Activated CD8-positive, alpha-beta memory T cell treated with anti-CD3 and anti-CD28 coated beads for 48 hours (primary cell): ENCODE measurements at places on chromosomes 12 and 14.

- DNase-seq, result no peak
Measured at GRCh38 chr14:76937181-76938091, 91.1 kb downstream of the IRF2BPL start.

DNA sequence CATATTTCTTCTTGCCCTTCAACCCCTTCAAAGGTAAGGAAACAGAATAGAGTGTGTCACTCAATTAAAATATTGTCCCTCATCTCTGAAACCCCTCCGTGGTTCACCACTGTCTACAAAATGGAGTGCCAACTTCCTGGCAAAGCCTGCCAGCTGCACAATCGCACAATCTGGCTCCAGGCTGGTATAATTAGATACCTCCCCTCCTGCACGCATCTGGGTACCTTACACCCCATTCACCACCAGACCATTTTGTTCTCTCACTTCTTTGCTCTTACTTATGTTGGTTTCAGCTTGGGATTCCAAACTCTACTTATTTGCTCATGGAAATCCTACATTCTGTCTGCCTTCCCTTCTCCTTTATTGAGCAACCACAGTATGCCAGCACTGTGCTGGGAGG, 314.9 kb downstream of the NUAK1 start:
- DNase-seq, result no peak

GRCh38 chr14:81402123-81402495, 2.0 kb upstream of the STON2 start:
- DNase-seq, result no peak

DNA sequence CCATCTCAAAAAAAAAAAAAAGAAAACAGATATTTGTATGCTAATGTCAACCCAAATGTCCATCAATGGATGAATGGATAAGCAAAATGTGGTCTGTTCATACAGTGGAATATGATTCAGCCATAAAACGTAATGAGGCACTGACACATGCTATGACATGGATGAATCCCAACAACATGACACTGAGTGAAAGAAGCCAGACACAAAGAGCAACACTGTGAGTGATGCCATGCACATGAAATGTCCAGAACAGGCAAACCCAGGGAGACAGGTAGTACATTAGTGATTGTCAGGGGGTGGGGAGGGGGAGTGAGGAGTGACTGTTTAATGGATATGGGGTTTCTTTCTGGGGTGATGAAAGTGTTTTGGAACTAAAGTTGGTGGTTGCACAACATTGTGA, 50.2 kb downstream of the ARL6IP4 start:
- DNase-seq, result no peak

- no peak for DNase-seq
Measured at GRCh38 chr14:79275292-79275655, 936.0 kb downstream of the DIO2 start.

GRCh38 chr14:39492267-39492666, 60.0 kb upstream of the FBXO33 start:
- DNase-seq, result no peak

DNA sequence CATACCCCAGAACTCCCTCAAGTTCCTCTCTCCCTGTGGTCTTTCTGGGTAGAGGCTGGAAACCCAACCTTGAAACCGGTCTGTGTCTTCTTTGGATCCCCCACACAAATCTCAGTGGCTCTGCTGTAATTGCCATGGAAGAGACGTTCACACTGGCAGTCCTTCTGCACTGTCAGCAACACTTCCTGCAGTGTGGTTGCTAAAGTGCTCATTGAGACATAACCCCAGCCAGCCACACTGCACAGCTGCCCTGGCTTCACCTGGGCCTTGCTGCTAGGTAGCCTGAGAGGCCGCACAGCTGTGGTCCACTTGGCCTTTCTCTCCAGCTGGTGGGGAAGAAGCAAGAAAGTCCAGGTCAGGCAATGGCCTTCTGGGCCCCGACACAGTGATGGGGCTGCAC, 2.4 kb downstream of the GZMH start:
- no peak for DNase-seq

GRCh38 chr12:52835271-52836041, 1.3 kb upstream of the KRT79 start:
- DNase-seq, result no peak

GRCh38 chr14:54000341-54000811, 43.8 kb upstream of the BMP4 start:
- DNase-seq, result no peak

DNA sequence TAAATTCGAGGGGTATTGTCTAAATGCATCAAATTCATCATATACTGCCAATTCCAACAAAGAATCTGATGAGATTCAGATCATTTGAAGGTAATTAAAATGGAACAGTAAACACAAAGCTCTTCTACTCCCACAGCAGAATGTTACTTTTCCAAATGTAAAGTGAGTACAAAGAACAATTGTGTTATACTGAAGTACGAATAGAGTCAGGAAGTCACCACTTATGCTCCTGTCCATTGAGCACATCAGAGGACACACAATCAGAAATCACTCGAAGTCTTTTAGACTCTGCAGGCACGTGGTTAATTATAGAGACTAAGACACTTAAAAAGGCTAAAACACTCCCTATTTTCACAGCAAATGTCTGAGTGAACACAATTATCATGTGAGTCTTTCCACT, 388.5 kb upstream of the MIS18BP1 start:
- no peak for DNase-seq

DNA sequence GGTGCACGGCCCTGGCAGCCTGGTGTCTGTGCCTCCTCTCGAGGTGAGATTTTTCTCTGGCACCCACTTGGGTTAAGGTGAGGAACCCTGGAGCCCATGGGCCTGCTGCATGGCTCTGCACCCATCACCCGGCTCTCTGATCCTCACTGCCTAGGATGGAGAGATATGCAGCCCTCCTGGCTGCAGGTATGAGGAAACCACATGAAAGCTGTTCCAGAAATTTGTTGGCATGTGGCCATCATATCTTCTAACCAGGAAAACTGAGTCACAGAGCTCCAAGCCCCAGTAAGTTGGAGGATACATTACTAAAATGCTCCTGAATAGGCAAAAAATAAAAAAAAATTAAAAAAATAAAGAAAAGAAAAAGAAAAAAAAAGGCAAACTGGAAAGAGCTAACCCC, 39.3 kb upstream of the DDX11 start:
- no peak for DNase-seq

DNA sequence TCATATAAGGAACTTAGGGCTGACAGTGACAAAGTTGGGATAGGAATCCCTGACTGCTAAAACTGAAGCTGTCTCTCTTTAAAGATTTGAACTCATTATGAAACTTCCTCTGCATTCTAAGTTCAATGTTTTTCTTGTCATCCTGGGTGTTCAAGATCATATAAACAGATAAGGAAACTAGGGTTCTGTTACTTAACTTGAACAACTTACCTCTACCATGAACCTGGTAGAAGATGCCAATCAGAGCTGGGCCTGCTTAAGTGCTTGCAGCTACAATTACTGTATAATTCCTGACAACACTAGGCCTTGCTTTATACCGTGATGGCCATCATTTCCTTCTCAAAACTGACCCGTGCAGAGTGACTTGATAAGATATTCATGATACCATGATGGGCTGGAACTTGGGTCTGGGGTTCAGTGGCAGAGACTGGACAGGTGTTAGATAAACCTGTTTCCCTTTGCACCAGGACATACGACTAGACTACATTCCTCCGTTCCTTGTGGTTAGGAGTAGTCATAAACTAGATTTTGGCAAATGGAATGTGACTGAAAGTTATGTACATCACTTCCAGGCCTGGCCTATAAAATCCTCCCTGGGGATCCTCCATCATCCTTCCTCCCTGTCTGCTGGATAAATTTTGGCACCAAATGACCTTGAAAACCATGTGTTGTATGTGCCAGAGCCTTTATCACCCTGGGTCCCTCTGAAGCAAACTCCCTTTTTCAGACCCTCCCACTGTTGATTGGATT, 172.2 kb upstream of the PRICKLE1 start:
- no peak for DNase-seq

DNA sequence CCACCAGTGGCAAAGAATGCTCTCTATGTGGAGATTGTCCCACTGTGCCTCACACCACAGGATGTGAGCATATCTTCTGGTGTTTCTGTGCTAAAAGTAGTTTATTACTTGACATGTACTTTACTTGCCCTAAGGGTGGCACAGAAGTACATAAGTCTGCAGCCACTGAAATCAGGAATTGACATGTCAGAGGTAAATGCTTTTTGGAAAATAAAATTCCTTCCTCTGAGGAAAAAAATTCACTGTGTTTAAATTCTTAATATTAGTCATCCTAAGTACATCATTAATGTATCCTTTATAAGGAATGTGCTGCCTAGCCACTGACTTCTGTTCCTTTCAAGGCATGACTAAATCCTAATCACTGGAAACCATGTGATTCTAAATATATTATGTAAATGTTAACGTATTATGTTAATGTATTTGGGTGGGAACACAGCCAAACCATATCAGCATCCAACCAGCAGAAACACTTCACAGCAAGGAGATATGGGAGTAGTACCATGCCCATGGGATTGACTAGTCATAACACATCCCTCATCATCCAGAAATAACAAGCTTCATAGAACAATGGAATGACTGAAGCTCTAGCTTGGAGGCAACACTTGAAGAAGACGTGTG, 239.7 kb upstream of the PPFIA2 start:
- no peak for DNase-seq

DNA sequence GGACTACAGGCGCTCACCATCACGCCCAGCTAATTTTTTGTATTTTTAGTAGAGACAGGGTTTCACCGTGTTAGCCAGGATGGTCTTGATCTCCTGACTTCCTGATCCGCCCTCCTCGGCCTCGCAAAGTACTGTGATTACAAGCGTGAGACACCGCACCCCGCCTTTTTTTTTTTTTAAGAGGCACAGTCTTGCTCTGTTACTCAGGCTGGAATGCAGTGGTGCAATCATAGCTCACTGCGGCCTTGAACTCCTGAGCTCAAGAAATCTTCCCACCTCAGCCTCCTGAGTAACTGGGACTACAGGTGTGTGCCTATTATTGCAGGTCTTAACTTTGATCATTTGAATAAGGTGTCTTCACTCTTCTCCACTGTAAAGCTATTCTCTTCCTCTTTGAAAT, 5.3 kb upstream of the GLTP start:
- no peak for DNase-seq

DNA sequence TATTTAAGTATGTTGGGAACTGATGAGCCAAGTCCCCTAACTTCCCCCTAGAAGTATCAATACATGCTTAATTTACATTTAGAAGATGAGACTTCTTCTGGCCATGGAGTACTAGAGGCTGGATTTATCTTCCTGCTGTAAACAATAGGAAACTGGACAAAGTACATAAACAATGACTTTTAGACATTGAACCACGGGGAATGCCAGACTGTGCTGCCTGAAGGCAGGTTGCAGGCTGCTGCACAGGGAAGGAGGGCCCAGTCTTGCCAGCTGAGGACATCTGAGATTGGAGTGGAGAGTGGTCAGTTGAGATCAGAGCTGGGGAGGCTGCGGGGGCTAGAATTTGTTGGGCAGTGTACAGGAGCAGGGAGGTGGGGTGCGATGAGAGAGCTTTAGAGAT, 24.5 kb upstream of the ISM2 start:
- DNase-seq, result no peak

DNA sequence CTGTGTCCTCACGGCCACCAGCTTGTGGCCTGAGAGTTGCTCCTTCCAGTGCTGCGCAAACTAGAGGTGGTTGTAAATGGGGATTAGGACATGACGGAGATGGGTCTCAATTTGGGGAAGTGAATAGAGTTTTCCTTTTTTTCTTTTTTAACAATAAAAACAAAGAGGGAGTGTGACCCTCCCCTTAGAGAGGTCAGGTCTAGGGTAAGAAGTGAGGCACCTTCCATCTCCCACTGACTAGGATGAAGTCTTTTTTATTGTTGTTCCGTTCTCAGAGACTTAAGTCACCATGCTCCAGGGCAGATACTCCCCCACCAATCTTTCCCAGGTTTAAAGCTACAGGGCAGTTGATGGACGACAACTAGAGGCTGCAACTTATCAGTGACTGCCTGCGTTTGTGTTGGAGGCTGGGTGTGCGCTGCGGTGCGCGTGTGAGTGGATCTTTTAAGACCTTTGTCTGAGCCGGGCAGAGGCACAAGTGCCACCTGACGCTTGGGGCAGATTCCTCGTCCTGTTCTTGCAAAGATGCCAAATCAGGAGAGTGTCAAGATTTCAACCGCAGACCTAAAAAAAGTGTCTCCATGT, 2.1 kb upstream of the GSC start:
- no peak for DNase-seq

- DNase-seq, result no peak
Measured at GRCh38 chr12:59843260-59843843, 247.5 kb downstream of the SLC16A7 start.

- no peak for DNase-seq
Measured at GRCh38 chr12:47551426-47551851, 154.4 kb downstream of the RPAP3 start.
